Stimulated activated CD8-positive, alpha-beta memory T cell treated with anti-CD3 and anti-CD28 coated beads, Interleukin-12 subunit alpha, Interleukin-12 subunit beta, amount 100 ng/mL, for 1 hour (primary cell): ENCODE measurements at places on chromosomes 4 and X.

DNA sequence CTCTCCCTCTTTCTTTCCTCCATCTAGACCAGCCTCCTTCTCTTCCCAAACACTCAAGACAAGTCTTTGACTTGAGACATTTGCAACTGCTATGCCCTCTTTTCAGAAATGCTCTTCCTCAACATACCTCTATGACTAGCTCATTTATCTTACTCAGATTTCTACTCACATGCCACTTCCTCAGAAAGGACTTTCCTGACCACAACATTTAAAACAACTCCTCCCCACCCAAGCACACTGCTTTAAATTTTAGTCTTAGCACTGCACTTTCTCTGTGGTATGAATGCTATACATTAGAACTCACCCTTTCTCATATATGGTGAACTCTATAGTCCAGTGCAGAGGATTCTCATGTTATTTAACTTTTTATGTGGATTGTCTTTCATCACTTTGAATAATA, 28.4 kb upstream of the SULT1E1 start:
- no peak for DNase-seq

DNA sequence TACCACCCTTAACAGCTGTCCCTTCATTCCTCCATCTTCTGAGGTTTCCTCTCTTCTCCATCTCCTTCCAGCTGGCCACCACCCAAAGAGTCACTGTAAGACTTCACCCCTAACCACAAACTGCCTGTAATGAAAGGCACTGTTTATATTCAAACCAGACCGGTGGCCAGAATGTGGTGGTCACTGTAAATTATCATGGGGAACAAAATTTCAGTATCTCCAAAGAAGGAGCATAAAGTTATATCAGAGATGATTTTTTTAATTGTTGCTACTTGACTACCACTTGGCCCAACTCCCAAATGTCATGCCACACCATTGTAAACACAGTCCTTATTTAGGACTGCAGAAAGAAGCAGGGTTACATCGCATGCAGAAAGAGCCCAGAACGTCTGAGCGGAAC, 44.8 kb downstream of the SMARCA1 start:
- no peak for DNase-seq

DNA sequence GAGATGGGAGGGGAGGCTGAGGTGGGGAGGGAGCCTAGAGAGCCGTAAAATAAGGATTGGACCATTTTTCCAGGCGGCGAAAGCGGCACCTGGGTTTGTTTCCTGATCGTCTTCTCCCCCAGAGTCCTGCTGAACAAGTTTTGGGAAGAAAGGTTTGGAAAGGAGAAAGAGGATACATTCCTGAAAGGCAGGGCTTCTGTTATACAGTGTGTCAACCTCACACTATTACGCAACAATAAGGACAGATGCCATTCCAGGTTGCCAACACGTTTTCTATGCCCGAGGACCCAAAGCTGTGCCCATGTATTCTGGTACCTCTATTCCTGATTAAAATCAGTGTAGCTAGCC, 658 bp downstream of the SCOC start:
- DNase-seq = no peak

- no peak for DNase-seq
These were observed 233.6 kb downstream of the PDHA2 start for GRCh38 chr4:96073461-96073860.

DNA sequence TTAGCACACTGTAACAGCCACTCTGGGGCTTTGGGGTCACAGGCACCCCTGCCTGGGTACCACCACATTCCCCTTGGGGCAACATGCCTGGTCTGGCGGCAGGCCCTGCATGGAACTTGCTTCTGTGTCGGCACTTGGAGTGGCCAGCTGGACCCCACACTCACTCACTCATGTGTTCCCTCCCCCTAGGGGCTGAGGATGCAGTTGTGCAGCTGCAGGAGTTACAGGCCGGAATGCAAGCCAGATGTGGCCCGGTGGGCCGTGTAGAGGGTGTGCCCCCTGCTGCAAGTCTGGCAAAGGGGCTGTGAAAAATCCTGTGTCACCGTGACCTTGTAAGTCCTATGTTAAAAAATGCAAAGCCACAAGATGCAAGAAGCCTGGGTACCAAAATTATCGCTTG, 34.2 kb downstream of the ATXN3L start:
- no peak for DNase-seq
